ENCODE measurements at places on chromosomes 6 and 20.

DNA sequence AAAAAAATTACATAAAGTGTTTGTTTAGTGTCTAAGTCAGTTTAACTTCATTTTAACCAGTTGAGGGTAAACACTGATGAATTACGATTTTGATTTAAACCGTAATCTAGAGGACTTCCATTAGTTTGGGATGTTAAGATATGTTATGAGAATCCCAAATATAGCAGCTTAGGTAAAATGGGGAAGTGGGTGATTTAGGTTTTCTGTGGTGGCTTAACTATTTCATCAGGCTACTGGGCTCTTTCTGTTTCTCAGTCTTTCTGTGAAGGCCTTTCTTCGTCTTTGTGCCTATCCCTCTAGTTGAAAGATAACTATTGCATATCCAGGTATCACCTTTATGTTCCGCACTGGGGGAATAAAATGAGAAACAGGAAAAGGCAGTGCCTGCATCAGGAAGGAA, 27.9 kb downstream of the CENPW start:
- no peak for DNase-seq

- DNase-seq = no peak
These were observed 147.0 kb downstream of the TBC1D32 start for GRCh38 chr6:121187200-121187832.

DNA sequence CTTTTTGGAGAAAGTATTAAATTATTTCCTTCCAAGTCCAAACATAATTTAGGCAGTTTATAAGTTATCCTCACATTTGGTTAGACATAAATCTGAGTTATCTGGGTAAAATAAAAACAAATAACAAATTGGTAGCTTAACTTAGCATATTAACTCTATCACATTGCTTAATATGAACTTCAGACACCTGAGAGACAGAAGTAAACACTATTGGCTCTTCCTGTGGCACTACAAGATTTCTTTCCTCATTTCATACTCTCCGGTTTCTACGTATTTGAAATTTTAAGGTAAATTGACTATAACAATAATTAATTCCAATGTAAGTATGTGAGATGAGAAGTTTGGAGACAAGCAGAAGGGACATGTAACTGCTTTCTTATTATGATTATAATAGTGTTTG, 106.8 kb downstream of the TRMT11 start:
- DNase-seq = no peak

- DNase-seq = peak; percentile 38
These were observed 26.8 kb upstream of the SLC22A7 start for GRCh38 chr6:43271103-43271815.

DNA sequence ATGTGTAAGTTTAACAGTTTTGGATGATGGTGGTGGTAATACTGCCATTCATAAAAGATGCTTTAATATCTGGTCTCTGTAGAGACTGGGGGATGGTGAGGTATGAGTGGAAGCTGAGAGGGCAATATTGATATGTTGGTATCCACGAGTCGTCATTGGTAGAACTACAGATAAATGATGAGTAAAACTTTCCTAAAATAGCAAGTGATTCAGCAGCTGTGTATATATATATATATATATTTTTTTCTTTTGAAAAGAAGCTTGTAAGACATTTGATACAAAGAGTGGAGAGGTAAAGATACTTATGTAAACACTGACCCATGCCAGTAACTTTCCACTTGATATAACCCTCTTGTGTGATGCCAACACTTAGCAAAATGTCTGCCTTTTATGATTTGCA, 41.7 kb upstream of the CITED2 start:
- no peak for DNase-seq

DNA sequence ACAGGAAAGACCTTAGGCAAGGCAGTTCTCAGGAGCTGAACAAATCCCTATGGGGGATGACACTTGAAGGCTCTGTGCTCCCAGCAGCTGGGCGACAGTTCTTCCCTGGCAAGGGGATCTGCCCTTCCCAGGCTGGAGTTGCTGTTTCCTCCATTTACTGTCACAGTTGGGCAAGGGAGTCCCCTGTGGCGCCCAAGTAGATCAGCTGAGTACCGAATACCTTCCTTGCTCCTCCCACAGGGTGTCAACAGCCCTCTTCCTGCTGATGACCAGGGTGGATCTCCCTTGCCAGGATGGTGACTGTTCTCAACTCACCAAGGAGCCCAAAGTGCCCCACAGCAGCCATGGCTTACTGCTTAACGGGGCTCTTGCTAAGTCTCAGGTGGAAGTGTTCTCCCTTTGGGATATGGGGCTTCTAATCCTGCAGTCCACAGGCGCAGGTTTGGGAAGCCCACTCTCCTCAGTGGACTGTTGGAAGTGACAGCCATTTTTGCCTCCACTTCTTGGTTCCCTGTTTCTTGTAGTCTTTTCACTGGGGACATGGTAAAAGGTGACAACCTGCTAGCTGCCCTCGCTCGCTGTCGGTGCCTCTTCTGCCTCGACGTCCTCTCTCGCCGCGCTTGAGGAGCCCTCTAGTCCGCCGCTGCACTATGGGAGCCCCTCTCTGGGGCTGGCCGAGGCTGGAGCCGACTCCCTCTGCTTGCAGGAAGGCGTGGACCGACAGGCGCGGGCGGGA, 5.7 kb upstream of the PSMG4 start:
- no peak for DNase-seq

- DNase-seq = no peak
These were observed at the start of gene IL17A for GRCh38 chr6:52186075-52186474. Gene IL17A (plus strand): TSS chr6:52186375. CDS start chr6:52186432, 57 bp downstream.

DNA sequence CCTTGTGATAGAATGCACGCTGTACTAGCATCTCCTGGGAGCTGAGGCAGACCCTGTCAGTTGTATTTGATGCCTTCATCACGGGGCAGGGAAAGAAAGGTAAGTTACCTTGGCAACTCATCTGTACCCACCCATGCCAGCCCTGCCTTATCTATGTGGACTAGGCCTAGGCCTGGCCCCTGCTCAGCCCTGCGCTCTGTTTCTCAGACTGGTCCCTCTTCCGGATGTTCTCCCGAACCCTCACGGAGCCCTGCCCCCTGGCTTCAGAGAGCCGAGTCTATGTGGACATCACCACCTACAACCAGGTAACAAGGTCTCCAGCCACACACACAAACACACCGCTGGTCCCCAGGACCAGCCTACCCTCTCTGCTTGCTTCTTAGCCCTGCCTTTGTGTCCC, 4.2 kb downstream of the PIGT start:
- DNase-seq = no peak

DNA sequence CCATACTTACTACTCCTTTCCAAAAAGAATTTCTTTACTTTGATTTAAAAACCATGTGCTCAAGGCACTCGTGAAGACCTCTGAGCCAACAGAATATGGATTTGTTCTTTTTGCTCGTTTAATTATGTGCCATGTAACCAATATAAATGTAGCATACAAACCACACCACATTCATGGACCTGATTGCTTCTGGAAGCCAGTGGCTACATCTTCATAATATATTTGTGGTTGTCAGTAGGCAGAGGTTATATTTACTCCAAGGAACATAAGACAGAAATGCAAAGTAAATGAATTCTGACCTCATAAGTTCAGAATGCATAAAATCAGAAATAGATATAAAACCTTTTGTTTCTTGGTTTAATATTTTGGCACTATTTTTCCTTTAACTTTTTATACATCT, 373.0 kb downstream of the HDGFL1 start:
- no peak for DNase-seq

DNA sequence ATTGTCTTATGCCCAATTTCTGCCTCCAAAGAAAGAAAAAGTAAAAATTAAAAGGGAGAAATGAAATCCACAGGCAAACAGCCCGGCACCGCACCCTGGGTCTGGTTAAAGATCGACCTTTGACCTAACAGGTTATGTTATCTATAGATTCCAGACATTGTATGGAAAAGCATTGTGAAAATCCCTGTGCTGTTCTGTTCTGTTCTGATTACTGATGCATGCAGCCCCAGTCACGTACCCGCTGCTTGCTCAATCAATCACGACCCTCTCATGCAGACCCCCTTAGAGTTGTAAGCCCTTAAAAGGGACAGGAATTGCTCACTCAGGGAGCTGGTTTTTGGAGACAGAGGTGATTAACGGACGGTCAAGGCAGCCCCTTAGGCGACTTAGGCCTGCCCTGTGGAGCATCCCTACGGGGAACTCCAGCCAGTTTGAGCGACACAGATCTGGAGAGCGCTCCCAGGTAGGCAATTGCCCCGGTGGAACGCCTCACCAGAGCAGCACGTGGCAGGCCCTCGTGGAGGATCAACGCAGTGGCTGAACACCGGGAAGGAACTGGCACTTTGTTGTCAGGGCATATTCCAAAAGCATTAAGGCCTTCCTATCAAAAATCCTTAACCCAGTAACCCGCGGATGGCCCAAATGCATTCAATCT, 12.0 kb upstream of the HFE start:
- DNase-seq = no peak

GRCh38 chr6:56004426-56004825, 129.0 kb upstream of the BMP5 start:
- DNase-seq = no peak

DNA sequence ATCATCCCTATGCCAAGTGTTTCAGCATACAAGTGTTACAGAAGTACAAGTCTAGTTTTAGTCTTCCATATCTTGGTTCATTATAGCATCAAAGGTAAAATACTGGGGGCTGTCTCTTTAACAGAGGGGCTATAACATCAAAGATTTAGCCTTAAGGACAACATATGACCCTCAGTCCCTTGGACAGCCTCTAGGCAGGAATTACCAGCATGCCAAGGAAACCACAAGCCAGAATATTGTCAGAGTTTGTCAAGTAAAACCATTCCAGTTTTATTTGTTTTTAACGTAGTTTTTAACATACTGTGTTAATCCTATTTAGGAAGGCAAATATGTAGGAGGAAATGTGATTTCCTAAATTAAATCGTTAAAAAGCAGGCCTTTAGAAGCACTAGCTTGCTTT, 18.6 kb downstream of the ZKSCAN8 start:
- no peak for DNase-seq

DNA sequence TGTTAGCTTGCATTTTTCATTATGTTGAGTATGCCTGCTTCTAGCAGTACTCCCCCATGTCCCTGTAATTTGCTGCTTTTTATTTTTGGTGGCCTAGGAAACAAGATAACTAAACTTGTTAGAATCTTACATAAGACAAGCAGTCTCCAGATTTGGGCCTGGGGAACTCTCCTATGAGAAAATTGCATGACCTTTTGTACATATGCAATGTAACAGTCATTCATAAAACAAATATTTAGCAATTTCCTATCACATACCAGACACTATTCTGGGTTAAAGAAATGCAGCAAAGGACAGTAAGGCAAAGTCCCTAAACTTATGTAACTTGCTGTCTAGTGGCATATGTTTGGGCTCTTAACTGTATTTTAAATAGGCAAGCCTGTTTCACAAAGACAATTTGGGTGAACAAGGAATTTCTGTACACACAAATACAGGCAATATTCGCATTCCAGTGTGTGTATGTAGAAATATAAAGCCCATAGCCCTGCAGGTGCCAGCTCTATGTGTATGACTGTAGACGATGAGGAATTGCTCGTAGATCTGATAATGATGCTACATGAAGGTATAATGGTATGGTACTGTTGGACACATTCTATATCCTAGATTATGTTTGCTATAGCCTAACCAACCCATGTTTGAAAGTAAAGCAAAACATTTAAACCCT, 305.2 kb upstream of the CITED2 start:
- DNase-seq = no peak

DNA sequence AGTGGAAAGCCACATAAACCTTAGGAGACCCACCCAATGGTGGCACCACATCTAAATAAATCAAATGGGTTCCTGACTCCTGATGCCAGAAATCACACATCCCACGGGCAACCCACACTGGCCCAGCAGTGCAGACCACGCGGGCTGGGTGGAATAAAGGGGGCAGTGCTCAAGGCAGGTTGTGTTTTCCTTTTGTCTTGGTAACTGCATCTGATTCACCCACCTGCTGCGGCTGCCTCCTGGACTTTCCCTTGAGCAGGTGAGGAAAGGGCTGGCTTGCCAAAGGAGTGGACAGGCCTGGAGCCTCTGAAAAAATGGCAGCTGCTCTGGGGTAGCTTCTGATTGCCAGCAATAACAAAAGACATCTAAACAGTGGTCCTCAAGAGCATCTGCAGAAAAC, 119.5 kb upstream of the KCNK16 start:
- no peak for DNase-seq

DNA sequence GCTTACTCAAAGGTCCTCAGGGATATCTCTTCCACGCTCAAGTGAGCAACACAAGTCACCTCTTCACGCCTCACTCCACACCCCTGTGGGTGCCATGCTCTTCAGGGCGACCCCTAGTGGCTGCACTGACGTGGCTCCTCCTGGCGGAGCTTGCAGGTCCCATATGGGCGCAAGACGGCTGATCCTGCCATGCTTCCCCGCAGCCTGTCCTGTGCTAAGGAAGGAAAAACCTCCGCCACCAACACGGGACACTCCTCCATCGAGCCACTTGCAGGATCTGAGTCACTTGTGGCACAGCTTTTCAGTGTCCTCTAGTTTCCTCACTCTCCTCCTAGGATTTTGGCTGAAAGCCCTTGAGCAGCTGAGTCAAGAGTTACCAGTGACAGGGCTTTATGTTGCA, 90.7 kb downstream of the KHDC1L start:
- peak; percentile 39 for DNase-seq

DNA sequence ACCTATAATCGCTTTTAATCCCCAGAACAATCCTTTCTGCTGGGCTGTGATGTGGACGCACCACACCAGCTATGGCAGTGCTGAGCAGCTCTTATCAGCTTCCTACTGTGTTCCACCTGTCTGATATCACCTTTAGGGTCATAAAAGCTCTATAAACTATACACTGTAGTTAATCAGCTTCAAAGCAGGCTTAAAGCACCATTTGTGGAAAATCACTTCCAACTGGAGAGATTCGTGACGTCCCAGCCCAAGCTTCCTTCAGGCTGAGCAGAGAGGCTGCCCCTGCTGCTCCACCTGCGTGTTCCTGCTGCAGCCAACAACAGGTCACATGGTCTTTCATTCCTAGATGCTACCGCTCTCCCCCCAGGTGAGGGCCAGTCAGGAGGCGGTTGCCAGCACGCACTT, 156.5 kb downstream of the SMOC2 start:
- no peak for DNase-seq

DNA sequence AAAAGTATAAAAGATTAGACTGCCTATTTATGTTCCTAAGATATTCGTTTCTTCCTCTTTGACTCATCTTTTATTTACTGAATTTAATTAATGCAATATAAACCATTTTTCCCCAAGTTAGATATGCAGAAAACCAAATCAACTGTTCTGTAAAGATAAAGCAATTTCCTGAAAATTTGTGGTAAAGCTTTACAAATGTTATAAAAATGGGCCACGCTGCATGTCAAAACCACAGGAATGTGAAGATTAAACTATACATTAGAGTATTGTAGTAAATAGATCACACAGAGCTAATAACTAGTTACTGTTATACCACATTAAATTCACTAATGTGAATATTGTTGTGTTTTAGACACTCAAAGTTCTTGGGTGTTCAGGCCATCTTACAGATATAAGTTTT, 83.4 kb downstream of the OPN5 start:
- no peak for DNase-seq

GRCh38 chr6:141212296-141212695, 920.4 kb upstream of the GJE1 start:
- DNase-seq = no peak

Data from memory B cell (primary cell).